Central memory CD4-positive, alpha-beta T cell (primary cell): ENCODE measurements at places on chromosomes 5 and 9.

GRCh38 chr5:52985306-52985705, 3.8 kb upstream of the ITGA2 start:
- DNase-seq = no peak

GRCh38 chr9:71781391-71781790, 13.1 kb upstream of the CEMIP2 start:
- DNase-seq = no peak

- DNase-seq = no peak
Measured at GRCh38 chr5:107772418-107773310, 101.9 kb upstream of the EFNA5 start.

DNA sequence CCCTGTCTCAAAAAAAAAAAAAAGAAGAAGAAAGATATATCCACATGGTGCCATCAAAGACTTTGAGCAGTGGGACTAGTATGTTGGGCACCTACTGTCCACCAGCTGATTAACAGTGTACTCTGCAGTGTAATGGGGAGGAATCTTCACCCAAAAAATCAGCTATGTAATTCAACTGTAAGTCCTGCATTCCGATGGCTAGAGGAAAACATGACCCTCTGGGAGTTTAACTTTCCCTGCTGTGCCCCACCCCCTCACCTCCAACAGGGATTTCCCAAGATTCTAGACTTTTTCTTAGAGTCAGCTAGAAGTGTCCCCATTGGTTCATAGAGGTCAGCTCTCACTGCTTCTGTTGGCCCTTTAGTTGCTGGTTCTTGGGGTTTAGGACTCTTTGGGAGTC, 221.2 kb upstream of the CLINT1 start:
- no peak for DNase-seq

DNA sequence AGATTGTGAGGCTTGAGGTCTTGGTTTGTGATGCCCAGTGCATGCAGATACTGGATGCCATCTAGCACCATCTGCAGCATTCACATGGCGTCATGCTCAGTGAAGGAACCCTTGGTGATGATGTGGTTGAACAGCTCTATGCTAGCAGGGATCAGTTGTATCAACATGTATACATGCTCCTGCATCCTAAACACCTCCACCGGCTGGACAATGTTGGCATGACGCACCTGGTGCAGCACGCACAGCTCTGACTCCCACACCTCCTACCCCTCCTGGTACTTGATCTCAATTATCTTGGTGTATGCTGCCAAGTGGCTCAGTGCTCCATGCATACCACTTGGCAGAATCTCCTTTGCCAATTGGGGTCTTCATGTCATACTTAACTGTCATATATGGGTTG, 49.1 kb downstream of the MTREX start:
- no peak for DNase-seq

DNA sequence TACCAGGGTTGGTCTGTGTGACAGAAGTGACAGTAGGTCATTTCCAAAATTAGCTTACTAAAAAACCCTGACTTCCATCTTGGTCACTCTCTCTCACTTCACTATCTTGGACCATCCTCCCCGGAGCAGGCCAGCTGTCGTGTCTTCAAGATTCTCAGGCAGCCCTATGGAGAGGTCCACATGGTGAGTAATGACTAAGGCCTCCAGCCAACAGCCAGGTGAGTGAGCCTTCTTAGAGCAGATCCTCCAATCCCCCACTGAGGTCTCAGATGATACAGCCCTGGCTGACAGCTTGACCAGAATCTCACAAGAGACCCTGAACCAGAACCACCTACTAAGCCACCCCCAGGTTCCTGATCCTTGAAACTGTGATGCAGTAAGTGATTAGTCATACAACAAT, 92.0 kb downstream of the DCP2 start:
- DNase-seq = no peak

DNA sequence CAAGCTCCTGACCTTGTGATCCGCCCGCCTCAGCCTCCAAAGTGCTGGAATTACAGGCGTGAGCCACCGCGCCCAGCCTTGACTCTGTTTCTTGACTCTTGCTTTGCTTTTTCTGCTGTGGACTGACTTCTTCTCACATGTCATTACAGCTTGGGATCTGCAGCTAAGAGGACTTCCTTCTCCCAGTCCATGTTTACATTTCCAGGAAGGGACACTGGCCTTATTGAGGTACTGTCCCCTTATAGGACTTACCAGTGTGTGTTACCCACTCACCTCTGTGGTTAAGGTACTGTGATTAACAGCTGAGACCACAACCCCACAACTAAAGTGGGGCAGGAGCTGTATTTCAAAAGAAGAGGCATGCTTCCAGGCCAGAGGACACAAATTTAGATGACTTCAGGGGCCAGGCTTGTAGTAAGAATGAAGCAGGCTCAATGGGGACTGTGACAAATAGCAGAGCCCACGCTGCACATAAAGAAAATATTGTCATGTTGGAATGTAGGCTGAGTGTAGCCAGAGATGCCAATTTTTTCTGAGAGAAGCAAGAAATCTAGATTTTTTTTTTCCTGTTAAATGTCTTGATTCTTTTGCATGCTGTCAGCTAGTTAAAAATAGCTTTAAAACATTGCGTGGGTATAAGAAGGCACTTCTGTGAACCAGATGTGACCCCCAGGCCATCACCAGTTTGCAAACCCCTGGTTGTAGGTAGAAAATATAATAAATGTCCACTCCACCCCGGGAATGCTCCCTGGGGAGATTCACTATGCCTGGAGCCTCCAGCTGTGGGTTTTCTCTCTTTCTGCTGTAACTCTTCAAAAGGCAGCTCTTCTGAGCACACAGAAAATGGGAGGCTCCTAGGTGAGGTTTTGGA, 75.0 kb downstream of the PTPDC1 start:
- DNase-seq = no peak
